ENCODE measurements at places on chromosomes 4 and X.

- DNase-seq, result no peak
Measured at GRCh38 chr4:138981930-138982390, 33.6 kb upstream of the NOCT start.

- no peak for DNase-seq
Measured at GRCh38 chrX:69161786-69162349, 3.4 kb downstream of the PJA1 start.

DNA sequence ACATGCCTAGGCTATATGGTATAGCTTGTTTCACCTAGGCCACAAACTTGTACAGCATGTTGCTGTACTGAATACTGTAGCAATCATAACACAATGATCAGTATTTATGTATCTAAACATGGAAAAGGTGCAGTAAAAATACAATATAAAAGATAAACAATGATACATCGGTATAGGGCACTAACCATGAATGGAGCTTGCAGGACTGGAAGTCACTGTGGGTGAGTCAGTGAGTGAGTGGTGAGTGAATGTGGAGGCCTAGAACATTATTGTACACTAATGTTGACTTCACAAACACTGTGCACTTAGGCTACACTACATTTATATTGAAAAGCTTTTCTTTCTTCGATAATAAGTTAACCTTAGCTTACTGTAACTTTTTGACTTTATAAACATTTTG is 45.6 kb upstream of the ANK2 start:
- DNase-seq, result no peak

- DNase-seq, result no peak
Measured at GRCh38 chr4:94419956-94420355, 31.8 kb upstream of the PDLIM5 start.

DNA sequence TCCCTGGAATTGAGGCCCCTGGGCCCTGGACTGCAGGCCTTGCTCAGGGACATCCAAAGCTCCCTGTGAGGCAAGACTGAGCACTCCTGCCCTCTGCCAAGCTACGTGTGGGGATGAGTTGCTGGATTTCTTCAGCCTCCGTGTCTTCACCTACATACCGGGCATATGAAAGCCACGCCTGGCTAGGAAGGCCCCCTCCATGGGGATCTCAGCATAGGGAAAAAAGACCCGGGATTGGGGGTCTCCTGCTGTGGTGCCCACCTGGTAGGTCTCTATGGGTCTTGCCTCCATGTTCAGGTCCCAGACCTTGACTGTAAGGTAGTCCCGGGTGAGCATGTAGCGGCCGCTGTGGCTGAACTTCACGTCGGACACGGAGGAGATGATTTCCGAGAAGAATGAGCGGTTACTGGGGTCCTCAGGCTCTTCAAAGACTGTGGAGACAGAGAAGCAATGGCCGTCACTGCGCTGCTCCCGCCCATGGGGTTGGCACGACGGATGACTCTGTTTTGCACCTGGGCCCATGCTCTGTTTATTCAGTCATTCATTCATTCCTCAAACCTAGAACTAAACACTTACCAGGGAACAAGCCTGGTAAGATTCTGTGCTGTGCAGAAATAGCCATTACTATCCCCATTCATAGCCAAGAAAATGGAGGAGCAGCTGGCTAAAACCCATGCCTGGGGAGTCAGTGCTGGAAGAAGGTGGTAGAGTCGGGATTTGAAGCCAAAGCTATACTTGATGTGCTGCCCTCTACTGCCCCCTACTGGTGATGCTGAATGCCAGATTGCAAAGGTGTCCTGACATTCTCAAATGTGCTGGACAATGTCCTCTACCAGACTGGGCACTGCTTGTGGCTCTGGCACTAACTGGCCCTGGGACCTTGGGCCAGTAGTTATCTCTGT is 63.9 kb downstream of the WFS1 start:
- DNase-seq, result no peak
